ENCODE measurements at places on chromosomes 6 and 20. TPM values are rescaled to one million over a fixed set of nuclear protein-coding genes. Genes with fewer than 3 reads are reported as not detected.

The SAMD3 gene
- 5.4 TPM for total RNA-seq

DNA sequence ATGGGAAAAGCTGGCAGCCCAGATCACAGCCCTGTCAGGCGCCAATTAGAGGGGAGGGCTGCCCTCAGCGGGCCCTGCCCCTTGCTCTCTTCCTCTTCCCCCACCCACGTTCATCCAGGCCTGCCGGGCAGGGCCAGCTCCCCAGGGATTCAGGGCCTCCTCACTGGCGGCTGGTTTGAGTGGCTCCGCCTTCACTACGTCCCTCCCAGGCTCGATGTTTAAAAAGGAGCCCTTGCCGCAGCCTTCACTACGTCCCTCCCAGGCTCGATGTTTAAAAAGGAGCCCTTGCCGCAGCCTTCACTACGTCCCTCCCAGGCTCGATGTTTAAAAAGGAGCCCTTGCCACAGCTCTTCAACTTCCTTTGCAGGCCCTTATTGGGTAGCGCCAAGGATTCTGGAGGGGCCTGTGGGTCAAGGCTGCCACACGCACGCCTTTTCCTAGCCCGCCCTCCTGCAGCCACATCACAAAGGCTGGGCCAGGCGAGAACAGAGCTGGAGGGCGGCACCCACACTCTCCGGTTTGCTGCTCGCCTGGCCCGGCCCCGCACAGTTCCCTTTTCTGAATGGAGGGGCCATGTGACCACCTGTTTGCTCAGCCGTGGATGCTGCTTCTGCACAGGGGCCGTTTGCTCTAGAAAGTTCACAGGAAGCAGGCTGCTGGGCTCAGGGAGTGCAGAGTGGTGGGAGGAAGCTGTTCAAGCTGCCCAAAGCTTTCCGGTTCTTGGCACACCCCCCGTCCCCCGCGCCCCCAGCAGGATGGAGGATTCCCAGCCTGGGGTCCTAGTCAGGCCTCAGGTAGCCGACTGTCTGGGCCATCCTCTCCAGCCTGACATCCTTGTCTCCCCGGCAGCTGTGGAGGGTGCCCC lies 1.6 kb downstream of the SLC17A9 start:
- DNase-seq: peak; percentile 90

The RHAG gene
- not detected for total RNA-seq

DNA sequence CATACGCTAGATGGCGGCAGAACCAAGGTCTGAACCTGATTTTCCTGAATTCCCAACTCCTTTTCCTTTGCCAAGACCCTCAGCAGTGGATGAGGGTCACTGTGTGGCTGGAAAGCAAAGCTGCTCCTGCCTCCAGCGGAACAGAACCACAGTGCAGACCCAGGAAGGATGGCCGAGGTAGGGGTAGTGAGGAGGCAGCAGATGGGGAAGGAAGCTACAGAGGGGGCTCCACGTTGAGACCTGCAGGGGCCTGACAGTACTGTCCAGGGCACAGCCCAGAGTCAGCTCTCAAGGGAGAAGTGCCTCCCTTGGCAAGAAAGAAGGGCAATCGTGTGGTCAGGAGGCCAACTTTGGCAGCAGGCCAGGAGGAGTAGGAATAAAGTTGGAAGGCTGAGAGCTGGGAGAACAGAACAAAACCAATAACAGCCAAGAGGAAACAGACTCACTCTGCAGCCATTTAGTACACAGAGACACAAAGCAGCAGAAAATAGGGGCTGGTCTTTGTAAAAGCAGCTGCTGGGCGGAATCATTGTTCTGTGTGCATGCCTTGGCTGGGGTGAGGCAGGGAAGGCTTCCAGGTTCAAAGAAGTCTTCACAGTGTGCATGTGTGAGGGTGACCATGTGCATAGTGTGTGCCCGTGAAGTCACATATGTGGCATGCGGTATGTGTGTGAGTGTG lies 3.1 kb downstream of the GABRR2 start:
- peak; percentile 60 for DNase-seq

DNA sequence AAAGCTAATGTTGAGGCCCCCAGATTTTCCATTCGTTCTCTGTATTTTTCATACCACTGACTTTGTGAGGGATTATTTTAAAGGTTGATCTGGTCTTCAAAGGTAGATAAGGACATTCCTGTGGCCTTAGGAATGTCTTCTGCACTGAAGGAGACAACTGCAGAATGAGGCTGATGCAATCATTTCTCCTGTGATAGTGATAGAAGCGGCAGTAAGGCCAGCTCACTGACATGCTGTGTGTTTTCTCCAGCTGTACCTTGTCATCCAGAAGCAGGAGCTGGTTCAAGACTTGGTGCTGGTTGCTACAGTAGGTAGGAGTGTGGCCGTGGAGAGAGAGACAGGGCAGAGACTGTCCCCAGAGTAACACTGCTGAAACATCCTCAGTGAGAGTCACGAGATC lies 53.8 kb downstream of the DCBLD1 start:
- no peak for DNase-seq

DNA sequence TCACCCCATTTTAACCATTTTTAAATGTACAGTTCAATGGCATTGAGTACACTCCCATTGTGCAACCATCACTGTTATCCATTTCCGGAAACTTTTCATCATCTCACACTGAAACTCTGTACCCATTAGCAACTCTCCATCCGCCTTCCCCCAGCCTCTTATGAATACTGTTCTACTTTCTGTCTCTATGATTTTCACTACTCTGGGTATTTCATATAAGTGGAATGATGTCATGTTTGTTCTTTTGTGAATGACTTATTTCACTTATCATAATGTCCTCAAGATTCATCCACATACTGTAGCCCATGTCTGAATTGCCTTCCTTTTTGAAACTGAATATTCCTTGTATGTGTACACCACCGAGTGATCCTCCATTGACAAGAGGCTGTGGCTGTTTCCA lies 92.9 kb upstream of the TOX2 start:
- no peak for DNase-seq

The PPP1R3G gene
- 0.55 TPM for total RNA-seq

DNA sequence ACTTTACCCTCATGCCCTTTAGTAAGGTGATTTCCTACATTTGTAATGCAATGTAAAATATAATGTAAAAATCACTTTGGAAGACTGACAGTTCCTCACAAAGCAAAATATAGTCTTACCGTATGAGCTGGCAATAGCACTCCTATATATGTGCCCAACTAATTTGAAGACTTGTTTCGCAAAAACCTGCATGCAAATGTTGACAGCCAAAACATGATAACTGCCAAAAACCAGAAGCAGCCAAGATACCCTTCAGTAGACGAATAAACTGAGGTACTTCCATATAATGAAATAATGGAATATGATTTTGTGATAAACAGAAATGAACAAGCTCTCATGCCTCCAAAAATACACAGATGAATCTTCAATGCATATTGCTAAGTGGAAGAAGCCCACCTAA lies 13.6 kb downstream of the AURKA start:
- DNase-seq: no peak

The ELOVL4 gene
- 0.46 TPM for total RNA-seq

- no peak for DNase-seq
These were observed 37.1 kb upstream of the YWHAB start for GRCh38 chr20:44848254-44849015.

DNA sequence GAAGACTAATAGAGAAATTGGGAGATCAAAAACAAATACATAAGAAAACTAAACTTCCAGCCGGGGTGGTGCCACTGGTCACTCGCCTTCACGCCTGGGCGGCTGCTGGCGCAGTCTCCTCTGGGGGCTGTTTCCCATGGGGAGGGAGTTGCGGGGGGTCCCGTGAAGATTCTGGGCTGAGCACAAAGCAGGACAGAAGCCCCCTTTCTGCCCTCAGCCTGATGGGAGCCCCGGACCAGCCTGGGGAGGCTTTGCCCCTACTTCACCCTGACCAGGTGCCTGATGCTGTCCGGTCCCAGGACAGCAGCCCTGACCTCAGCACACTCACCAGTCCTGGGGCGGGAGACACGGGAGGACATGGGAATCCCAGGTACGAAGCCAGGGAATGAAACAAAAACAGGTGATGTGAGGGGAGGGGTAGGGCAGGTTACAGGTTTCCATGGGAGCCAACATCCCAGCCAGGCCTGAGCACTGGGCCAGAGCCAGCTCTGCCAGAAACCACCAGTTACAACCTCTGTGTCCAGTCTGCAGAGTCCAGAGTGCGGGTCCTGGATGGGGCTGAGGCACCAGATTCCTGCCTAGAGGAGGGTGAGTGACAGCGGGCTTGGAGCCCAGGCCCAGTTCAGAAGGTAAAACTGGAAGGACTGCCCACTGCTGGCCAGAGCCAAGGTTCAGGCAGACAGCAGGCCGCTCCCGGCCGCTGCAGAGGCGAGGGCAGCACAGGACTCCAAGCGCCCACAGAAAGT lies 326.4 kb downstream of the TAF4 start:
- no peak for DNase-seq

- no peak for DNase-seq
These were observed 760.6 kb upstream of the CHD6 start for GRCh38 chr20:42378826-42379225.

DNA sequence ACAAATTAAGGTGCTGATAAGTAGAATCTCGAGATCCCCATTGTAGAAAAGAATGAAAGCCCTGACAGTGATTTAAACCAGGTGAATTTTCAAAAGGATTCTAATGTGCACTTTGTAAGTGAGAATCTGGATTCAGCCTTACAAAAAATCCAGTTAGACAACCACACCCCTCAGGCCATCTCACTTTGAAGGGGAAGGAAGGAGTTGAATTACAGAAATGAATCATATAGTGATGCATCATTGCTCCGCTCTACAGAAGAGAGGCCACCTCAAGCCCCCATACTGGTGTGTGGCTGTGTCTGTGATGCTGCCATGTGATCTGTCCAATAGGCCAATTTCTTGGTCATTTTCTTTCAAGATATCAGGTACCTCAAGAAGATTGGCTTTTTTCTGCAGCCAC lies 85.5 kb upstream of the NT5E start:
- no peak for DNase-seq

The NFYA gene
- 19.0 TPM for total RNA-seq

- DNase-seq: no peak
These were observed 54.1 kb downstream of the PLAGL1 start for GRCh38 chr6:143953922-143954321.

GRCh38 chr6:71534921-71535320 lies 246.3 kb downstream of the OGFRL1 start:
- DNase-seq: no peak

DNA sequence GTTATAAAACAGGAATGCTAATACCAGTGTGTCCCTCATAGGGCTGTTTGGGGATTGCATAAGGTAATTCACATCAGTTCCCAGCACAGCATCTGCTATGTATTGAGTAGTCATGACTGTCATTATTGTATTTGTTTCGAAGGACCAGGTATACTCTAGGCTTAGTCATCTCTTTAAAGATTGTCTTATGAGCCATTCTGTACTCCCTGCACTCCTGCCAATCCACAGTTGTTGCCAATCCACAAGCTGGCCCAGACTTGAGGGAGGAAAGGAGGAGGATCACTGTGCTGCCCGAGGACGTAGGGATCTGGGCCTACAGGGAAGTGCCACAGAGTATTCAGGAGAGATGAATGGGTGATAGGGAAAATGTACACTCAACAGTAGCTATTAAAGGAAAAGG lies 113.0 kb upstream of the TIAM2 start:
- DNase-seq: no peak

DNA sequence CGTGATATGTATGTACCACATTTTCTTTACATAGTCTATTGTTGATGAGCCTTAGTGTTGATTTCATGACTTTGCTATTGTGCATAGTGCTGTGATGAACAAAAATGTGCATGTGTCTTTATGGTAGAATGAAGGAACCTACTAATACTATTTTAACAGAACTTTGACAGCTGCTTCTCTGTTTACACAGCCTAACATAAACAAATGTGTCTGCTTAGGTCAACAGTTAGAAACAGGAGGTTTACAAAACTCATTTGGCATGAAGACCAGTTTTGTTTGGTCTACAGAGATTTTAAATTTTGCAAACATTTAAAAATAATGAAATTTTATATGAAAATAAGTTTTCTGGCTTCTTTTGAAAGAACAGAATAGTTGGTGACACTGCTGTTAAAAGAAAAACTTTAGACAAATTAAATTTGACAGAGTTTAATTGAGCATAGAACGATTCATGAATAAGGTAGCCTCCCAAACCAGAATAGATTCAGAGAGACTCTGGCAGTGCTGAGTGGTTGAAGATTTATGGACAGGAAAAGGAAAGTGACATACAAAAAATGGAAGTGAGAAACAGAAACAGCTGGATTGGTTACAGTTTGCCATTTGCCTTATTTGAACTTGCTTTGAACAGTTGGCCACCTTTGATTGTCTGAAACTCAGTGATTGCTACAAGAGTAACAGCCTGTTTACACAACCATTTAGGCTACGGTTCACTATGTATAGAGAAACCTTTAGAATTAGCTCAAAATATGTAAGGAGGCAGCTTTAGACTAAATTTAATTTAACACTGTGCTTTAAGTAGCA lies 715.8 kb upstream of the HS3ST5 start:
- no peak for DNase-seq

The HLA-DOB gene
- total RNA-seq: 0.87 TPM

The LAMA4 gene
- 101 TPM for total RNA-seq

GRCh38 chr6:151534576-151534975 lies 40.8 kb downstream of the CCDC170 start:
- no peak for DNase-seq

DNA sequence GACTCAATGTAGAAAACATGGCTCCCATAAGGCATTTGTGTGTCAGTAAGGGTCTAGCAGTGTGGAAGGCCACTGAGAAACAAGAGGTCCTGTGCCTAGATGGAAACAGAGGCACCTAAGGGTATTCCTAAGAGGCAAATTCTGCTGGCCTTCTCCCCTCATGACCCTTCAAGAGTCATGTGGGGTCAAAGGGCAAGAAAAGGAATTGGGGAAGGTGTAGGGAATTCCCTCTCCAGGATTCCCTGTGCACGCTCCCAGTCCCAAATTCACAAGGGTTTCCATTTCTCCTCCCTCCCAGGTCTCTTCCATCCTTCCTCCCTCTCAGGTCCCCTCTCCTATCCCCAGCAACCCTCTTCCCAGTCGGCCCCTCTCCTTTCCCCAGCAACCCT lies 568 bp downstream of the AGPAT1 start:
- DNase-seq: no peak

DNA sequence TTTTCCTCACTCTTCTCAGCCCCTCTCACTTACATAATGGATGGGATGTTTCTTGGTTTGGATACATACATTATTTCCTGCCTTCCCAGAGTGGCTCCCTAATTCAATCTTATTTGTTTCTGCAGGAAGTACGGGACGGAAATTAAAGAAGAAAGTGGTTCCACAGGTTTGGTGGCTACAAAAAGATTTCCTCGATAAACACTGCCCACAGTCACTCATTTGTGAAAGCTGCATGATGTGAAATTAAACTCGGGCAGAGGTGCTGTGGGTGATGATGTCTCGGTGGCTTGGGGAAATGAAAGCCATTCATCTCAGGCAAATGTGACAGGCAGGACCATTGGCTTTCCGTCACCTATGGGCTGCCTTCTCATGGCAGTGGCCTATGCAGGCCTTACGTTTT lies 119.5 kb upstream of the KCNG1 start:
- no peak for DNase-seq

GRCh38 chr6:166588691-166589336 lies 2.3 kb upstream of the RAMACL start:
- no peak for DNase-seq

The ITPR3 gene
- total RNA-seq: 60.2 TPM

GRCh38 chr6:1418471-1419191 lies 29.3 kb downstream of the FOXF2 start:
- no peak for DNase-seq
